ENCODE measurements at places on chromosomes 6 and 20.
A peak's percentile ranks its signal among the peaks of the same experiment; 100 is the strongest.

- peak; percentile 79 for DNase-seq
Observed at GRCh38 chr6:33856655-33857054, 52.9 kb upstream of the MLN start.

GRCh38 chr6:147003186-147003585 is 201.0 kb upstream of the STXBP5 start:
- DNase-seq: no peak

DNA sequence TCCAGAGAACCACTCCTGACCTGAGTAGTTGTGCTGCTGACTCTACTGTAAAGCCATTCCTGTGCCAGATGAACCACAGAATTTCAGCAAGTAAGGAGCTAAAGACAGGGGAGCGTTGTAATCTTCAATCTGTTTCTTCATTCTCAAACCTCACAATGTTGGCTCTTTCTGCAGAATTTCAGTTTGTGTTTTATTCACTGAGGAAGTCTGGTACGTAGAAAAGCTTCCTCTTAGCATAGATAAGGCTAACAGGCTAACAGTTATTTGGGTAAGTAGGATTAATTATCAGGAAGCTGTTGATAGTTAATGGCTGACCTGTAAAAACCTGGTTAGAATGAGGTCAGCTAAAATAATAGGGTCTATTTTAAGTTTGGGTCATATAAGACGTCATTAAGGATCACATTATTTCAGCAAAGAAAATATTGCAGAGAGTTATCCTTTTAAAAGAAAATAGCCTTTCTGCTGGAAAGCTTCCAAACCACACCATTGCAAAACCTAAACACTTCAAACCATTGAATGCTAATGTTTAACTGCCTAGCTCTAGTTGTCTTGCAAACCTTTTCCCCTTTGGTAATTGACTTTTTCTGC is 14.1 kb upstream of the TENT5A start:
- no peak for DNase-seq

GRCh38 chr20:17505636-17506517 is 25.3 kb downstream of the BFSP1 start:
- peak; percentile 69 for DNase-seq

GRCh38 chr6:52426667-52427066 is 6.5 kb downstream of the EFHC1 start:
- DNase-seq: no peak

- DNase-seq: no peak
Observed at GRCh38 chr6:32073101-32073500, 34.9 kb downstream of the CYP21A2 start.

GRCh38 chr6:18422136-18422535 is 35.0 kb downstream of the RNF144B start:
- no peak for DNase-seq

DNA sequence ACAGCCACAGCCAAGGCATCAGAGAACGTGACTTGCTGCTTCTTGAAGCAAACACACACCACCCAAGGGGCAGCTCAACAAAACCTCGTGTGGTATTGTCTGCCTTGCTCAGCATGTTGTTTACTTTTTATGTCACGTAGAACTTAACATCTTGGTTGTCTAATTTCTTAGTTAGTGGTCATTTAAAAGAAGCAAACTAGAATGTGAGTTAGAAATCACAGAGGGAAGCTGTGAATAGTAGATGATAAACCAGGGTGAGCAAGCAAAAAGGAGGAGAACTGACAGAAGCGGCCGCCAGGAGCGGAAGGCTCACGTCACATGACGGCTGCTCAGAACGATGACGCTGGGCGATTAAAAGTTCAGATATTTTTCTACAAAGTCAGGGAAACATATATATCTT is 51.5 kb upstream of the KIF25 start:
- no peak for DNase-seq

DNA sequence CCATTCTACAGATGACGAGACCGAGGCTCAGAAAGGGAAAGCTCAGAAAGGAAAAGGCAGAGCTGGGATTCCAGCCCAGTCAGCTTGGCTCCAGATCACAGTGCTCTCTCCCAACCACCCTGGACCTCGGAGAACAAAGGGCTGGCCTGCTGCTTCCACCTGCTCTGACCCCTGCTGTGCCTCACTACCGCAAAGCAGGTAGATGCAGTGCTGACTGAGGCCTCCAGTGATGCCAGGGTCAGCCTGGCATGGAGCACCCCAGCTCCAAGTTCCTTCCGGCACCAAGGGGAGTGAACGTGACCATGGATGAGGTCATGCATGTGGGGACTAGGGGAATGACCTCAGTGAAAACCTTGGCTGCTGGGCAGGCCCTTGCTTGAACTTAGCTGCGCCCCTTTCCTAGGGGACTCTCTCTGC is 20.7 kb upstream of the TLDC2 start:
- DNase-seq: no peak

DNA sequence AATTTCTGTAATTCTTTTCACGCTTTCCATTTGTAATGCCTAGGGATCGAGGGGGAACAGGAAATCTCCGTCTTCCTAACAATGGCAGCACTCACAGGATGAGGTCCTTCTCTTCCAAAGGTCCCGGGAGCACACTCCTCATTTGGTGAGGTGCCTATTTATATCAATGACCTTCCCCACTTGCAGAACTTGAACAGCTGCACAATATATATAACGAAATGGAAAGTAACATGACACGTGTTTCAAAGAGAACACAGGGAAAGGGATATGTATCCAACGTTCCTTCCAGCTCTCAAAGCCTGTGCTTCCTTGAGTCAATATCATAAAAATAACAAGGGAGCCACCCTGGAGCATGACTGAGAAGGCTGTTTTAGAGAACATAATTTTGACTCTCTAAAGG is 78.6 kb upstream of the RBM24 start:
- DNase-seq: no peak

DNA sequence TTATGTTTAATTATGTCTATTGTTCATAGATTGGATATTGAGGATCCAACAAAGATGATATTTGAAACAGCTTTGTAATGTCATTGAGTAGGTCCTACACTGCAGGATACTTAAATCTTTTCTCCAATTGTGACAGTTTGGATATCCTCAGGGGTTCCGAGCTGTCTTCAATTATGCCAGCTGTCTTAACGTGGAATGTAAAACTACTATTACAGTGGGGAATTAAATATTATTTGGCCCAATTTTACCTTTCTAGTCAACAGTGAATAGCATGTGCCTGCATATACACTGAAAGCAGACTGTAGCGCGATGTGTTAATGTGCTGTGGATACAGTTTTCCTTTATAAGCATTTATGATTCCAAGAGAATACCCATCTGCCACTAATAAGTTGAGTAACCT is 156.9 kb downstream of the GRIK2 start:
- DNase-seq: no peak

GRCh38 chr6:43276577-43277305 is 21.3 kb upstream of the SLC22A7 start:
- no peak for DNase-seq

DNA sequence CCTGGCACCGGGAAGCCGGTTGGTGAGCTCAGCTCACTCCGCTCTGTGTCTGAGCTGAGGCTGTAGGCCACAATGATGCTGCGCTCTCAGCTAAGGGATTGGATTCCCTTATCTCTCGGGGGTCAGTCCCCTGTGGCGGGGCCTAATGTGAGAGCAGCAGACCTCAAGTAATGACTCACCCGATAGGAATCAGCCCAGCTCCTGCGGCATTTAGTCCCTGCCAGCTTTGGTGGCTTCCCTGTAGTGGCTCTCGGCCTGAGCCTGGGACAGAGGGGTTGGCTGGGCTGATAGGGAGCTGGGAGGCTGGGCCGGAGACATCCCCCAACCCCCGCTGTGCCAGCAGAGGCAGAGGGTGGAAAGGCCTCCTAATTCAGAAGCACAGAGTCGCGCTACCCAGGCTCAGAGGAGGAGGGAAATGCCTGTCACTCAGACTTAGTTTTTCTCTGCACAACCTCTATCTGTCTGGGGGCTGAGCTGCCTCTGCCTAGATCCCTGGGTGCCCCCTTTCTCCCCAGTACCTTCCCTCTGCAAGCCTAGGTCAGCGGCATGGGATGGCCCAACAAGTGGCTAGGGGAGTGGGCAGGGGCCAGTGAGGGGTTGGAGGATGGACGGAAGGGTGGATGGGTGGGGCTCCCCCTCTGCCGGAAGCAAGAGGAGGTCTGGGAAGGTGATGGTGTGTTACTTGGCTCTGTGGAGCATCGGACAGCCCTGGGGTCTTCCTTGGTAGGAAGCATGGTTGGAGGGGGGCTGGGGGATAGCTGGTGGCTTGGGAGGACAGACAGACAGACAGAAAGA is 92.2 kb downstream of the CDH22 start:
- no peak for DNase-seq

DNA sequence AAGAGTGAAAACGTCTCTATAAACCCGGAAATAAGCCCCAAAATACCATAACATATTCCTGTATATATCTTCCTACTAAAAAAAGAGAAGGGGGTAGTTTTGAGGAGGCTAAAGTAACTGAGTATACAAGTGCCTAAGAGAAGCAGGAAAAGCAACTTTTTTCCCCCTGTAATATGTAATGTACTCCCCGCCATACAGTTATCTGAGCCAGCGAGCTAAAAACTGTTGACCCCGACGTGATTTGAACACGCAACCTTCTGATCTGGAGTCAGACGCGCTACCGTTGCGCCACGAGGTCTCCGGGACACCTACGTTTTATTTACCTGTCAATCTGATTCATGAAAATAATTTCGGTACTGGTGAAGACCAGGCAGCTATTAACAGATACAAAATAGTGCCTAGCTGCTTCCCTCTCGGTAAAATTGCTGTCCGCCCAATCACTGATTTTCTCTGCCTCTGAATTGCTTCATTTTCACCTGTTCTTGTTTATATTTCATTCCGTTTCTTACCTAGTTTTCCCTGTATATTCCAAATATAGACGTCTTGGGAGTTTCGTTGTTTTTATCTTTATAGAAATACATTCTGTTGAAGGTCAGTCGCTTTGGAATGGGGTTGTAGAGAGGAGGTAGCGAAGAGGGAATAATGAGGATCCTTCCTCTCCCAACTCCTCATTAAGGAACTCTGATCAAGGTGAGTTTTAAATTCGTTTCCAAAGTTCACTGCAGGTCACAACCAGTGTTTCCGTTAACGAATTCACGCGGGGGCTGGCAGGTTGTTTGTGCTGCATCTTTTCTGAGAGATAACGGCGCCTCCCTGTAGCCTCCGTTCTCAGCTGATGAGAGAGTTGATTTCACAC is 33.6 kb upstream of the BTN3A2 start:
- peak; percentile 61 for DNase-seq

DNA sequence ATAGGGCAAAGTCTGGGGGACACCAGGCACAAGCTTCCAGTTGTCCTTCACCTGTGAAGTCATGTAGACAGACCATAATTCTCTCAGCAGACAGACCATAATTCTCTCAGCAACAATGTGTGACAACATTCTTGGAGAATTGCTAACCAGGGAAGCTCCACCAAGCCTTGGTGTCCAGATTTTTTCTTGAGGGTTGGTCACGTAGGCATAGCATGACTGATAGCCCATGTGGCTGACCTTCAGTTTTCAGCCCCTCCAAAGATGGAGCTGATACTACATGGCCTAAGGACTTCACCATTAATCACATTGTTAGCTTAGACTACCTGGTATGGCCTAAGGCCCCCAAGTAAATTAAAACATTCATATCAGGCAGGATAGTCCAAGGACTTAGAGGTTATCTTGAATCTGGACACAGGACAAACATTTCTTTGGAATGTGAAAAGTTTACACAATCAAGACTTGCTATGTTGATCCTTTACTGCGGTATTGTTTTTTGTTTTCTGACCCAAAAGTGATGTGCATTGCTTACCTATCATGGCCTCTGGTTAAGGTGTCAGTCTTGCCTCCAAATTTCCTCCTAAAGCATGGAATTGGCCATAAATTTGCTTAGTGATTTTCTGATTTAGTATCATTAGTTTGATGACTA is 76.9 kb downstream of the CEP57L1 start:
- no peak for DNase-seq

DNA sequence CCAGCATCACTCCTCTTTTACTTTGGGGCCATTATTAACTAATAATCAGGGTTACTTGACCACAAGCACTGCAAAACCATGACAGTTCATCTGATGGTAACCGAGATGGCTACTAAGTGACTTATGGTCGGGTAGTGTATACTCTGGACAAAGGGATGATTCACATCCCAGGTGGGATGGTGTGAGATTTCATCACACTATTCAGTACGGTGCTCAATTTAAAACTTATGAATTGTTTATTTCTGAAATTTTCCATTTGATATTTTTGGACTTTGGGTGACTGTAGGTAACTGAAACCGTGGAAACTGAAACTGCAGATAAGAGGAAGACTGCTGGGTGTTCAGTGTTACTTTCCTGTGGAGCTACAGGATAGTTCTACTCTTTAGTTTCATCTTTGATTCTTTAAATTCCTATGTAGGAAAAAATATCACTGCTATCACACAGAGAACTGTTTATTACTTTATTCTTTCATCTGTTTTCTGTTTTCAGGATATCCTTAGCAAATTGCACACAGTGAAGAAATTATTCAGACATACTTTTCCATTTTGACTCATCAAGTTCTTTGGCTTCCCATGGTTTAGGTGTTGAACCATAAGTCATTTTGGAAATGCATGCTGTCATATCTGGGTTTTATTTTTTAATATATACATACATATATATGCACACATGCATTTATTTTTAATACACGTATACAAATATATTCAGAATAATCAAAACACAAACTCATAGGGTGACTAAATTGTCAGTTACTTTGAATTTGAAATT is 59.1 kb upstream of the C20orf144 start:
- no peak for DNase-seq

DNA sequence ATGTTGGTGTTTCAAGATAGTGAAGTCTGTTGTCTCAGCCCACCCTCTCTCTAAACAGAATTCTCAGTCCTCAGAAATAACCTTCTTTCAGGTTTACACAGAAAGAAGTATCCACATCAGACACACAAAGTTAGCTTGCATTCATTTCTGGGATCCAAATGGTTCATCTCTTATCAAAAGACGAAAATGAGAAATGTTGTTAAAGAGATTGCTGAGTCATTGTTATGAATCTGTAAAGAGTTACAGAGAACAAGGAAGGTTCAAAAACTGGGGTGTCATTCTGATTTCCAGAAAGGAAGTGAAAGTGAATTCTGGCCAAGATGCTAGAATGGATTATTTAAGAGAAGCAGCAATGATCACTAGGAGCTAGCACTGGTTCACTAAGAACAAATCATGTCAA is 90.5 kb upstream of the ATXN1 start:
- DNase-seq: no peak

DNA sequence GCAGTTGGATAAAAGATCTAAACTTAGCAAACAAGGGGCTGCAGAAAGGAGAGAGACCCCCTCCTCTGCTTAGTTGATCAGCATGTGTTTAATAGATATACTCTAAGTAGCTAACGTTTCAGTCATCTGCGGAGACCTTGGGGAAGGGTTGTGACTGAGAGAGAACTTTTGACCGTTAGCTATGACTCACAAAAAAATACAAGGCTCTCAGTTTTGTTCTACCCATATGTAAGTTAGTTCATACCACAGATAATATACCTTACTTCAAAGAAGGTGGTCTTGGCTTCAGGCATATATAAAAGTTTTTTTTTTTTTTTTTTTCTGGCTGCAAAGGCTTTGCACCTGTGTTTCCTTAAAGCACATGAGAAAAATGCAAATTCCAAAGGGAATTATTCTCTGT is 258.9 kb downstream of the GJA1 start:
- no peak for DNase-seq

GRCh38 chr6:100347901-100348550 is 116.7 kb downstream of the SIM1 start:
- DNase-seq: no peak

Data from stimulated activated naive CD8-positive, alpha-beta T cell treated with anti-CD3 and anti-CD28 coated beads, Interleukin-15, Interleukin-2, amounts not matched to agents 100 U/mL and 50 U/mL, for 24 hours (primary cell).